Activated CD4-positive, alpha-beta T cell treated with anti-CD3 and anti-CD28 coated beads for 1 hour (primary cell): ENCODE measurements at places on chromosomes 12 and 14.
A peak's percentile ranks its signal among the peaks of the same experiment; 100 is the strongest.

DNA sequence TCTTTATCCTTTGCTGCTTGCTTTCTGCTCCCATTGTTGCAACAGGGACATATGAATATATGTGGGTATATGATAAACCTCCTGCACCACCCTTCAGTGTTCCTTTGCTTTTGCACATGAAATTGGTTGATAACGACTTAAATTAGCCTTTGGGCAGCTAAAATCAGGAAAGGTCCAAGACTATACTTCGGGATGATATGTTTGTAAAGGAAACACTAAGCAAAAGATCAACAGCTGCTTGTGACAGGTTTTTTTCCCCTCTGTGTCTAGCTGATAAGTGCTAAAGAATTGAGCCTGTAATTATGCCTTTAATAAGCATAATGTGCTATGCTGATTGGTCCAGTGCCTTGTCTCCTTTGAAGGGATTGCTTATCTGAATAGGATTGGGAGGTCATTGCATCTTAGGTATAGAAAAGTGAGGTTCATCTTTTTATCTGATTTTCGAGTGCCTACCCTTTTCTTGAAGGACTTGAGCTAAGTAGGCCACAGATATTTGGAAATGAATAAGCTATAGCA lies 59.4 kb downstream of the PPHLN1 start:
- DNase-seq: no peak

DNA sequence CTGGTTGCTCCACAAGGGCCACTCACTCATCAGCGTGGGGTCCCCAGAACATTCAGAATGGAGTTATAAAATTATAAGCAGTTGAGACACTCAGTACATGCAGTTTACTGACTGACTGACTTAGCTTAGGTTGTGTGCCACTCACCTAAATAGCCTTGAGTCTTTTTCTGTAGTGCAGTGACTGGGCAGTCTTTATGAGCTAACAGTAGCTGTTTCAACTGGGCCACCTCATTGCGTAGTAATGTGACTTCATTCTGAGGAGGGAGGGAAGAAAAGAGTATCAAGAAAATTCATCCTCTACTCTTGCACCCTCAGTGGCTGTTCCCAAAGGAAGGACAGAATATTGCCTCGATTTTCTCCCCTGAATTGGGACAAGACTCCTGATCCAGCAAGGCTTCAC lies 15.8 kb upstream of the NPFF start:
- no peak for DNase-seq

- no peak for DNase-seq
These were observed 84.5 kb downstream of the TAOK3 start for GRCh38 chr12:118288174-118288573.

- DNase-seq: no peak
These were observed 37.7 kb upstream of the NR1H4 start for GRCh38 chr12:100435957-100436356.

DNA sequence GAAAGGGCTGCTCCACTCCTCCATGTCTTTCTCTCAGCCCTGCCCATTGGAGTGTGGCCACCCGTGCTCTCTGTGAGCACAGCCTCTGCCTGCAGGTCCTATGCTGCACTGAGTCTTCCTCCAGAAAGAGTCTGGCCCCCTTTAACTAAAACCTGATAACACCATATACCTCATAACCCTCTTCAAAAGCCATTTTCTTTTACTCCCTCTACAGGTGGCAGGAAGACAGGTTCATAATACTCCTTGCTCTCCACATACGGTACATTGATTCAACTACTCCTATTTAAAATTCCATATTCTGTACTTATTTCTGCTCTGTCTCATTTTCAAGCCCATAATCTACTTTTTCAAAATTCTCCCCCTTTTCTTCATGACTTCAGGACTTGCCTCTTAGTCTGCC lies 144.0 kb downstream of the HELB start:
- DNase-seq: no peak

- DNase-seq: no peak
These were observed 52.4 kb downstream of the NTN4 start for GRCh38 chr12:95738024-95738611.

GRCh38 chr14:39467889-39468524 lies 35.8 kb upstream of the FBXO33 start:
- no peak for DNase-seq

- DNase-seq: no peak
These were observed 50.7 kb downstream of the TPCN1 start for GRCh38 chr12:113271853-113272561.

- DNase-seq: no peak
These were observed 158.0 kb downstream of the KCNA5 start for GRCh38 chr12:5201554-5202218.

- DNase-seq: no peak
These were observed 198.9 kb downstream of the RBM19 start for GRCh38 chr12:113766879-113767878.

DNA sequence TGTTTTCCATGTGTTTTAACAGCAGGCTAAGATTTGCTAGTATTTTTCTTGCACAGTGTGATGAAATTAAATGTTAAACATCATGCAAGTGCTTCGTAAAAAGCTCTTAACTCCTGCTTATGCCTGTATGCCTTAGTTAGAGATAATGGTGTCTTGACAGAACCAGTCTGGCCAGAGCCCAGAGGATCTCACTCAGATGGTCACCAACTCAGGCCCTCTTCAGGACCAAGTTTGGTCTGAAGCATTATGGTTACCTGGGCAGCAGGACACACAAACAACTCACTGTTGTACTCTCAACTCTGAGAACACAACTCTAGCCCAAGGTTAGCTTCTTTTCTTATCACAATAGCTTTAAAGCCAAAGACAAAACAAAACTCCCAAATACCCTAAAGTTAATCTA lies 115.4 kb downstream of the KIF21A start:
- no peak for DNase-seq

DNA sequence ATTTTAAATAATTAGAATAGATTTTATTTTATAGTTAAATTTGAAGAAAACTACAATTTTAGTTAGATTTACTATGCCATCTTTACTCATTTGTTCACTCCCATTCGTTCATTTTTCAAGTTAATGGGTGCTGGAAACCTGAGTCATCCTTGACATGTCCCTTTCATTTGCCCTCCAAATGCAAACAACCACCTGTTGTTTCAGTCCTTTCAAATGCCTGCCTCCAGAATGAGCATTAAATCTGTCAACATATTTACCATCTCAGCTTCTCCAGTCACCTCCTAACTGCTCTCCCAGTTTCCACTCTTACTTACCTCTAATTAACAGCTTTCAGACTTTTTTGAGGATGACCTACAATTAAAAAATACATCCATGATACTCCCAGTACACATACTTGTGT lies 375.5 kb downstream of the RAD51B start:
- DNase-seq: no peak

DNA sequence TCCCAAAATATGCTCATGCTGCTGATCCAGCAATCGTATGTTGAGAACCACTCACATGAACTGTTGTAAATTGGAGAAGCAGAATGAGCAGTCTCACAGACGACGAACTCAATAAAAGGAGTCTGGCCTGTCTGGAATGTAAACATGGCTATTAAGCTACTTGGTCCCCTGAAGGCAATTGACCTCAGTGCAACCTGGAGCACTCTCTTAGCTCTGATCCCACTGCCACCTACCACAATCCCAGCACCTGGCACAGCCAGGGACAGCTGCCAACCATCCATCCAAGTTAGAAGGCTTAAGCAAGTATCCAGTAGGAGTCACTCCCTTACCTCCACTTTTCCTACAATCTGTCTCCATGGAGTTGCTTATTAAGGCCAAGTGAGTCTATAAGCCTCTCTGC lies 406.9 kb upstream of the CLEC14A start:
- no peak for DNase-seq

- no peak for DNase-seq
These were observed 238.8 kb upstream of the SFSWAP start for GRCh38 chr12:131471946-131472732.

DNA sequence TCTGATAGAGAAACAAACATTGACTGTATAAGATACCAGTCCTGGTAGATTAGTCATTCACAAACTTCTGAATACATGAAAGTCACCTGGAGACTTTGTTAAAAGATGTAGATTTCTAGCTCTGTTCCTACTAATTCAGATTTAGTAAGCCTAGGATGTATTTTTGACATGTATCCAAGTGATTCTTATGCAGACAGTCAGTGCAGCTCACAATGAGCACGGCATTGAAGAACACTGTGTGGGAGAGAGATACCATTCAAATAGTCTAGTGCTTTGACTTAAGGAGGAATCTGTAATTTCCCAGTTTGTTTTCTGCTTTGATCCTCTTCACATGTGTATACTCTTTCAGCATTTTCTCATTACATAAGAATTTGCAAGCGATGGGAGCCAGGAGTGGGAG lies 68.7 kb upstream of the STXBP6 start:
- no peak for DNase-seq

DNA sequence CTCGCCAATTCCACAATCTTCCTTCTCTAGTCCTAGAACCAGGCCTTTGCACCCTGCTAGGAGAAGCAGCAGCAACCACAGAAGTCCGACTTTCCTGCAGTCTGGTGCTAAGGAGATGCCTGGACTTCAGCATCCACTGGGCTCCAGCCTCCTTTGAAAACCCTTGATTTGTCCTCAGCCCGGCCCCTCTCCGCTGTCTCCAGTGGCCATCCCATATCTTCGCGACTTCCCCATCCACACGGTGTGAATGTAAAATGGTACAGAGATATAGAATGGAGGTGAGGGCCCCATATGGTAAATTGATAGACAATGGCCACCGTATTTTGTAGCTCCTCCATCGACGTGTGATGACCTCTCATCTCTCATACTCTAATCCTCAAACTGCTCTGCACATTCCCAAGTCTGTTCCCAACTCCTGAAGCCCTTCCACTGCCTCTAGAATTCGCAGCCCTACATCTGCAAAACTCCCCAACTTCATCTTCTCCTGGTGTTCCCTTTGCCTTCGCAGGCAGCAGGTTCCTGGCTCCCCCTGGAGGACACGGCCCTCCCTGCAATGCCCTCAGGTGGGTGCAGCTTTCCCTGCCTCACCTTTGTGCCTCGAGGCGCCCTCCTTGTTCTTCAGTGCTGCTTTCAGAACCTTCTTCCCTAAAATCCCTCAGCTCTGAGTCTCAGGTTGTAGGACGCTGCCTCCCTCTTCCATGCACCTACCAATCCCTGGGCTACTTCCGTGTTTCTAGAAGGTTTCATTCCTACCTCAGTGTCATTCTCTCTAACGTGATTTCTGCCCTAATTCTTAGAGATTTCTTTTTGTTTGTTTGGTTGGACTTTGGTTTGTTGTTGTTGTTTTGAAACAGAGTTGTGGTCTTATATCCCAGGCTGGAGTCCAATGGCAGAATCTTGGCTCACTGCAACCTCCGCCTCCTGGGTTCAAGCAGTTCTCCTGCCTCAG lies 36.7 kb downstream of the TMBIM6 start:
- peak; percentile 65 for DNase-seq

- no peak for DNase-seq
These were observed 114.0 kb upstream of the KRAS start for GRCh38 chr12:25364529-25365339.
